ENCODE measurements at places on chromosomes 2 and 18. TPM values are rescaled to one million over a fixed set of nuclear protein-coding genes. Genes with fewer than 3 reads are reported as not detected.

- no peak for DNase-seq
Observed at GRCh38 chr2:174332217-174332963, 2.4 kb upstream of the SP9 start.

Gene DYNAP
- polyA plus RNA-seq = not detected

DNA sequence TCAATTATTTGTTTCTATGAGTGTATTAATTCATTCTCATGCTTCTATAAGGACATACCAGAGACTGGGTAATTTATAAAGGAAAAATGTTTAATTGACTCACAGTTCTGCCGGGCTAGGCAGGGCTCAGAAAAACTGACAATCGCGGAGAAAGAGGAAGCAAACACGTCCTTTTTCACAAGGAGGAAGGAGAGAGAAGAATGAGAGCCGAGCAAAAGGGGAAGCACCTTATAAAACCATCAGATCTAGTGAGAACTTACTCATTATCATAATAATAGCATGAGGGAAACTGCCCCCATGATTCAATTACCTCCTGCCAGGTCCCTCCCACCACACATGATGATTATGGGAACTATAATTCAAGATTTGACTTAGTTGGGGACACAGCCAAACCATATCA, 294.0 kb downstream of the DSC3 start:
- no peak for DNase-seq

GRCh38 chr2:3516831-3517230, 2.5 kb downstream of the ADI1 start:
- no peak for DNase-seq

Gene SEPTIN10
- polyA plus RNA-seq = 118 TPM

DNA sequence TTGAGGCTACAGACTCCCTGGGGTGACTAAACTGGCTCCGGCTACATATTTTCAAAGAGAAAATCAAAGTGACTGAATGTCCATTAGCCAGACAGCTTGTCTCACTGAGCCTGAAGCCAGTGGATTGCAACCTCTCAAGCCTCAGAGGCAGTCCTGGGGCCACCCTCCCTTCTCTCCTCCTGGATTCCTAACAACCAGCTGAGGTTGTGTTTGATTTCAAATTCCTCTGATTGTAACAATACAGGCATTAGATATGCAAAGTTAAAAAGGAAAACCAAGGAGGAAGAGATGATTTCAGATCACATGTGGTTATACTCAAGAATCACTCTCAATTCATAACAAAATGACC, 101.0 kb upstream of the LMAN1 start:
- no peak for DNase-seq

GRCh38 chr18:47050468-47050867, 15.0 kb upstream of the ELOA2 start:
- no peak for DNase-seq

- DNase-seq = no peak
Observed at GRCh38 chr18:35695384-35695783, 113.8 kb downstream of the GALNT1 start.

Gene ANTXR1
- 73.7 TPM for polyA plus RNA-seq

GRCh38 chr2:109216332-109216731, 87.3 kb downstream of the SH3RF3 start:
- DNase-seq = no peak

GRCh38 chr18:58013241-58014211, 30.5 kb upstream of the NEDD4L start:
- no peak for DNase-seq

DNA sequence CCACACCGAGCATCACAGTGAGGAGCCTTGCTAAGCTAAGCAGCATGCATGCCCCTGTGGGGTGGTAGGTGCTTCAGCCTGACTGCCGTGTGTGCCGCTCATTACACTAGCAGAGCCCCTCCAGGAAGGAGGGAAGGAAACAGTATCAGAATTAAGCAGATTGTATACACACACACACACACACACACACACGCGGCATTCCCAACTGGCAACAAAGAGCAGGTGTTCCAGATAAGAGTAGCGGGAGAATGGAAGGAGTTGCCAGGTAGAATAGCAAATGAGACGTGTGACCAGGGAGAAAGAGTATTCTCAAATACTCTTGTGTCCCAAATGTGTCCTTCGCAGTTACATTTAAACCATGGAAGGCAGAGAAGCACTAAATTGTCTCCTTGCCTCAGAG, 47.6 kb upstream of the TTC39C start:
- no peak for DNase-seq

GRCh38 chr2:9811216-9811615, 32.1 kb upstream of the TAF1B start:
- DNase-seq = no peak

Gene RBM44
- 1.4 TPM for polyA plus RNA-seq

GRCh38 chr18:32480581-32480980, 9.9 kb upstream of the GAREM1 start:
- DNase-seq = no peak

DNA sequence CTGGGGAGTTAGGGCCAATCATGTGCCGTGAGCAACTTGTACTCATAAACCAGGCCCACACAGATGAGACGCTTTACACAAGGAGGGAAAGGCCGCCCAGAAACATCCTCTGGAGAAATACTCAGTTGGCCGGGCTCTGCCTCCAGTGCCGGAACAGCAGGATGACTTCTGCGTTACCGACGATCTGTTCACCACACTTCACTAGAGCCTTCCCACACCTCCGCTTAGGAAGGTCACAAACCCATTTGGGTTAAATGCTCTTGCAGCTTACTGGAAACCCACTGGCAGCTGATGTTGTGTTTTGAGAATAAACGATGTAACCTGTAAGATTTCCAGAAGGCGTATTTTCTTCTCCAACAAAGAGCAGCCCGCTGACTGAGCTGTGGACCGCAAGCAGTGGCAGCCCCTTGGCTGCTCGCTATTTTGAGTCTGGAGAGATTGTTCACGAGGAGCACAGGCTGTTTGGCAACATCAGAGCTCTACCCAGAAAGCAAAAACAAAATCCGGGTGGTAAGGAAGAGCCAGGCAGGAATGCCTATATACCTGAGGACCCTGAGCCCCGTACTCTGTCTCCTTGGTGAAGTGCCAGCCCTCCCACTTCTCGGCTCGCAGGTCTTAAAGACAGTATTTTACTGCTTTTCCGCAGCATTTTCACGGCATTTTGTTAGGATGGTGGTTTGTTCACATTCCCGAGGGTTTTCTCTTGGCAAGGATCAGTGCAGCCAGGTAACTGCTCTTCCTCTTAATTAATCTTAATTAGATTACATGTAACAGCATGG, 44.0 kb downstream of the COLEC12 start:
- no peak for DNase-seq

GRCh38 chr2:240348522-240348921, 86.9 kb upstream of the GPC1 start:
- DNase-seq = no peak

Gene ACVR1C
- polyA plus RNA-seq = 0.16 TPM

- peak; percentile 77 for DNase-seq
Observed at GRCh38 chr18:44680273-44681075, at the start of gene SETBP1. Gene SETBP1, plus strand, starts transcription at chr18:44680888. Its CDS starts 20,459 bp downstream, at chr18:44701347.

Gene THOC1
- polyA plus RNA-seq = 54.5 TPM

- DNase-seq = no peak
Observed at GRCh38 chr2:197239434-197239833, 71.1 kb downstream of the ANKRD44 start.

- no peak for DNase-seq
Observed at GRCh38 chr2:215149894-215150293, 11.5 kb upstream of the ABCA12 start.

Gene SULT1C3
- 0.17 TPM for polyA plus RNA-seq

Gene PTPRM
- 88.6 TPM for polyA plus RNA-seq

GRCh38 chr2:103459283-103459682, 697.5 kb downstream of the TMEM182 start:
- DNase-seq = no peak

GRCh38 chr2:37602702-37603101, 68.7 kb downstream of the CDC42EP3 start:
- DNase-seq = no peak

Gene MC2R
- polyA plus RNA-seq = not detected

- no peak for DNase-seq
Observed at GRCh38 chr2:31148514-31148913, 10.3 kb upstream of the GALNT14 start.

DNA sequence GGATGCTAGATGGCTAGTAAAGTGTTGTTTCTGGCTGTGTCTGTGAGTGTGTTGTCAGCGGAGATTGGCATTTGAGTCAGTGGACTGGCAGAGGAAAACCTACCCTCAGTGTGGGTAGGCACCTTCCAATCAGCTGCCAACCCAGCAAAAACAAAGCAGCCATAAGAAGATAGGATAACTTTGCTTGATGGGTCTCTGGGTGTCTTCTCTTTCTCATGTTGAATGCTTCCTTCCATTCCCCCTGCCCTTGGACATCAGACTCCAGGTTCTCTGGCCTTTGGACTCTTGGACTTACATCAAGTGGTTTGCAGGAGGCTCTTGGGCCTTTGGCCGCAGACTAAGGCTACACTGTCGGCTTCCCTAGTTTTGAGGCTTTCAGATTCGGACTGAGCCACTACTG, 429.0 kb upstream of the ZNF804A start:
- no peak for DNase-seq

DNA sequence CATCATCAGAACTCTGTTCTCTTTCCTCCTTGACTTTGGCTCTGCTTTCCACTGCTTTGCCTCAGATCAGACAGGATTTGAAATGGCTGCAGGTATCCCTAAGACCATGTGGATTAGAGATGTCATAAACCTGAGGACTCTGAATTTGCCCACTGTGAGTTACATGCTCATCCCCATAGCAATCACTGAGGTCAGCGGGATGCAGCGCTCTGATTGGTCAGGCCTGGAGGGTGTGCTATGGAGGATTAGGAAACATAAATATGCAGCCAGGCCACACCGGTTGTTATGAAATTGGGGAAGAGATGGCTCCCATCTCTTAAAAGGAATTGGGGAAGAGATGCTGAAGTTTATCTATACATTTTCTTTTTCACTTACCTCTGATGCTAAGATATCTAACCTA, 73.7 kb upstream of the DNAJC10 start:
- DNase-seq = no peak

DNA sequence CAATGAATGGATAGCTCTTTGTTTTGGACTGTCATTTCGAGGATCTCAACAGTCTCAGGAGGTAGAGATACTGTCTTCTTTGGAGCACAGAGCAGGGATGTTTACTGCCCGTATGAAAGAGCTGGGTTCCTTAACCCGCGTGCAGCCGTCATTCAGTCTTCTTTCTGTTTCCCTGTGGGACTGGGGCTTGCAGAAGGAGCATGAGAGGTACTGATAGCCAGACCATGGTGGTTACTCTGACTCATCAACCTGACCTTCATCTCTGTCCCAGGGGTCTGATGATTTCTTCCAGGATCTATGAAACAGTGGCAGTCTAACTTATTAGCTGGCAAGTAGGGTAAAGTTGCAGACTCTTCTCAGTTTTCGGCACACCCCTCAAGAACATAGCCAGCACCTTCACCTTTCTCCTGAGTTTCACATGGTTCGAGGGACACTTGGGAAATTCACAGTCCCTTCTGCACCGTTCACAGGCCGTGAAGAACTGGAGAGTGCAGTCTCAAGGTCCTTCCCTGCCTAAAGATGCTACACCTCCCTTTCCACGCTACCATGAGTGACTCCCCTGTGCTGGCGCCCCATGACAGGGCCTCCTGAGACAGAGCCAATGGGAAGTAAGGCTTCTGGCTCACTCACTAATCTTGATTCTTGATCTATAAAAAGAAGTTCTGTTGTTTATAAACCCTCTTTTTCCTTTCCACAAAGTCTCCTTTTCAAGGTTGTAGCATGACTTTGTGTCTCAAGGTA, 226.2 kb downstream of the MC4R start:
- DNase-seq = no peak

- no peak for DNase-seq
Observed at GRCh38 chr2:152221839-152222238, 46.3 kb upstream of the STAM2 start.
